ENCODE measurements at places on chromosomes 7 and 10.
A peak's percentile ranks its signal among the peaks of the same experiment; 100 is the strongest.

DNA sequence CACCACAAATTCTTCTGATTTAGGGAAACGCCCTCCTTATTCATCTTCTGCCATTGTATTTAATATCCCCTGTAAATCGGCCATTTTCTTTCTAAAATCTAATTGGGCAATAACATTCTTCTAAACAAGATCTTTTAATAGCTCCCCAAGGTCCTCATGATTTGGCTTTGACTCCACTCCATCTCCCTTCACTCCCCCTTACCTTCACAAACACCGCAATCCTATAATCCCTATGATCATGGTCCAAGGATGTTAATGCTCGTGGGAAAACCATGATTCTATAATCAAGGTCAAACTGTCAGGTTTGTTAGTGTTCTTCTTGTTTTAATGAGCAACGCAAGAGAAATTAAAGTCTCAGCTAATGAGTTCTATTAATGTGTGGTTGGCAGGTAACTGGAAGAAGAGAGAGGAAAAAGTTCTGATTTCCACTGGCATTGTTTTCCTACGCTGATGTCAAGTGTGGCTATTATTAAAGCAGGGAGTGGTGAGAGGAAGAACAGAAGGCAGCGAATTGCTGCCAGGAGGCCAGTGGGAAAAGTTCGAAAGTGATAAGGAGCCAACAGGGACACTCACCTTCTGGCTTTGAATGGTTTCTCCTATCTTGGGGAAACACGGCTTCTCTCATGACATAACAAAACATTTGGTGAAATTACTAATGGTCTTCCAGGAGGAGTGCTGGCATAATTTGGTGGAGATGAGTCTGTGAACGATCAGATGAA is 28.1 kb downstream of the LRRC72 start:
- DNase-seq = no peak

DNA sequence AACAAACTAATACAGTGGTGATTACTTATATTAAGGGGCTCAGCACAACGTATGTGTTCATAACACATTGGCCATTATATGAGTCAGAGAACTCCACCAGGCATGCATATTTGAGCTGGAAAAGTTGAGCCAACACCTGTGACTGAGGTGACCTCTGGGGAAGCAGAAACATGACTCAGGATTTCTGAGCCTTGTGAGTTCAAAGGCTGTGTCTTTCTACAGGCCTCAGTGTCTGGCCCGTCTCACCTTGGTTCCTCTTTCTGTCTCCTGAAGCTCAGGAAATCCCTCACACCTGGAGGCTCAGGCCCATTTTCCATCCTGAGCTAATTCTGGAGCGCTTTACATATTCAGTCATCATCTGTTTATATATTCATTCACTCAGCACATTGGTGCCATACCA is 230.9 kb upstream of the AGK start:
- DNase-seq = no peak

GRCh38 chr10:68959695-68960527 is 3.9 kb downstream of the DDX21 start:
- no peak for DNase-seq

- no peak for DNase-seq
Measured at GRCh38 chr10:6038071-6038631, 24.0 kb downstream of the IL2RA start.

DNA sequence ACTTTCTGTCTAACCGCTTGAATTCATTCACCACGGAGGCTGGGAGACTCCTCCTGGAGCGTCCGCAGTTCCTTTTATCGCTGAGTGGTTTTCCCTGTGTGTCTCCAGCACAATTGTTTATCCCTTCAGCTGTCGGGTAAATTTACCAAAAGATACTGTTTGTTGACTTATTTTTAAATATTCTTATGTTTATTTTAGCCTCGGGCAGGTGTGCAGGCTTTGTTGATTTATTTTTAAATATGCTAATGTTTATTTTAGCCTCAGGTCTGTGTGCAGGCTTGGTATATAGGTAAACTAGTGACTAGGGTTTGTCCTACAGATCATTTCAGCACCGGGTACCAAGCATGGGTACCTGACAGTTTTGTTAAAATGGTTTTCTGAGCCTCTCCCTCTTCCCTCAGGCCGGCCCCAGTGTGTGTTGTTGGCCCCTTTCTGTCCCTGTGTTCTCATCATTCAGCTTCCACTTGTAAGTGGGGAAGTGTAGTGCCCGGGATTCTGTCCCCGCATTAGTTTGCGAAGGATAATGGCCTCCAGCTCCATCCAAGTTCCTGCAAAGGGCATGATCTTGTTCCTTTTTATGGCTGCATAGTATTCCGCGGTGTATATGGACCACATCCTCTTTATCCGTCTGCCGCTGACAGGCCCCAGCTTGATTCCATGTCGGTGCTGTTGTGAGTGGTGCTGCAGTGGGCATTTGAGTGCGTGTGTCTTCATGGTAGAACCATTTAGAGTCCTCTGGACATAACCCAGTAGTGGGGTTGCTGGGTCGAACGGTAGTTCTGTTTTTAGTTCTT is 5.3 kb downstream of the GET4 start:
- no peak for DNase-seq

GRCh38 chr10:6083523-6084475 is 5.0 kb upstream of the RBM17 start:
- DNase-seq = no peak

DNA sequence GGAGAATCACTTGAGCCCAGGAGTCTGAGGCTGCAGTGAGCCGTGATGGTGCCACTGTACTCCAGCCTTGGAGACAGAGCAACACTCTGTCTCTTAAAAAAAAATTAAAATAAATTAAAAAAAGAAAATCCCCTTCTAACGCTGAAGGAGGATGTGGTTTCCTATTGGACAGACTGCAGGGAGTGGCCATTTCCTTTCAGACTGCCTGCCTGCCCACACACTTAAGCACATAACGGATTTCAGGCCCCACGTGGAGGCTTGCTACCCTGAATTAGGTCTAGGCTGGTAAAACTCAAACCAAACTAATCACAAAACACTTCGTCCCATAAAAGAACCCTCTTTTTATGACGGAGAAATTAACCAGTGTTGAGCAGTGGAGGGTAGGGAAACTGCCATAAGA is 34.0 kb downstream of the GATA3 start:
- no peak for DNase-seq

DNA sequence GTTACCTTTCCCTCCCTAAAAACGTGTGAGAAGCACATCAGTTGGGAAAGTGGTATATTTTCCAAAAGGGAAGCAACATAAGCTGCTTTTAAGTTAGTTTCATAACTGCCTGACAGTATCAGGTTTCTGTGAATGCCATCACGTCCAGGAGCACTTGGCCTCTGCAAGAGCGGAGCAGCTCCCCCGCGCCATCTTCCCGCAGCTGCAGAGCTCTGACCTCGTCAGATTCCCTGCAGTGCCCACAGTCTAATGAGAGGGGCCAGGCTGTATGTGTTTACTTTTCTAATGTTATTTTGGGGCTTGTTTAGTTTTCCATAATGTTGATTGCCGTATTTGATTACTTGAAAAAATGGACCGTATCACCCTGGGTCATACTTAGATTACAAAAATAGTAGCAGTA is 74.2 kb downstream of the MGMT start:
- no peak for DNase-seq

DNA sequence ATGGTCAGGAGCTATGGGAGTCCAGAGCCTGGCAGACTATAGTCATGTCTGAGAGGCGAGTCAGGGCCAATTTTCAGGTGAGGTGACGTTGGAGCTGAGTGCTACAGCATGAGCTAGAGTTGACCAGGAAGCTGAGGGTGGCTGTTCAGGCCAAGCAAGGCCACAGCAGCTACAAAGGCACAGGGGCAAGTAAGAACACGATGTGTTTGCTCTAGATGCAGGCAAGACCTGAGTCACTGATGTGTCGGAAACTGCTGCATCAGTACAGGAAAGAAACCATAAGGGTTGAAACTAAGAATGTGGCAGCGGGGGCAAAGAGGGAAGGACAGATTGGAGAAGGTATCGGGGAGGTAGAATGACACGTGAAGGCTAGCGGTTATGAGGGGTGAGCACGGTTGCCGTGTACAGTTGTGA is 11.8 kb upstream of the RRP12 start:
- DNase-seq = no peak

DNA sequence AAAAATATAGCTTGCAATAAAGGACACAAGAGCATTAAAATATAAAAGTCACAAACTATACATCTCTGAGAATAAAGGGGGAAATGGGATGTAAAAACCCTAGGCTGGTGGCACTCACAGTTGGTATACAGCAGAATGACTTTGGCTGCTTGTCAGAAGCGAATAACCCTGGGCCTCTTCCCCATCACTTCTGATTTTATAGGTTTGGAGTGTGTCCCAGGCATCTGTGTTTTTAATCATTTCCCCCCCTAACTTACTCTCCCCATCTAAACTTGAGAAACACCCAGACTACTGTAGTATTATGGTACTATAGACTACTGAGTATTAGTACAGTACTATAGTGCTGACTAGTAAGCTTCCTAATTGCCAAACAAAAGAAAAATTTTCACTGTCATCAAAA is 1.8 kb upstream of the RPA3 start:
- no peak for DNase-seq

DNA sequence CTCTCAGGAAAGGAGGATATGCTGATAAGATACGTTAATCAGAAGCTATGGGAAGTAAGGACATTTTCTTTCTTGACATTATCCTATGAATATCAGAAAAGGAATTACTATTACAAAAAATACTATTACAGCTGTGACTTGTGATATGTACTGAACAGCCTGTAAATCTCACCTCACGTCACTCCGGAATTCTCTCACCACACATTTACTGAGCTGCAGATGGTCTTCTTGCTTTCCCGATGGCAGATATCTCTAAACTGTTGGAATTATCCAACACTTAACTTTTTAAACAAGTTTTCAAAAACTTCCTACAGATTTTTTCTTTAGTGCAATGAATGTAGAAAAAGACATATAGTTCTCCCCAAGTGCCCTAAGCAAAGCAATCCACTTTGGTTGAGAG is 313.4 kb downstream of the GPR37 start:
- no peak for DNase-seq

DNA sequence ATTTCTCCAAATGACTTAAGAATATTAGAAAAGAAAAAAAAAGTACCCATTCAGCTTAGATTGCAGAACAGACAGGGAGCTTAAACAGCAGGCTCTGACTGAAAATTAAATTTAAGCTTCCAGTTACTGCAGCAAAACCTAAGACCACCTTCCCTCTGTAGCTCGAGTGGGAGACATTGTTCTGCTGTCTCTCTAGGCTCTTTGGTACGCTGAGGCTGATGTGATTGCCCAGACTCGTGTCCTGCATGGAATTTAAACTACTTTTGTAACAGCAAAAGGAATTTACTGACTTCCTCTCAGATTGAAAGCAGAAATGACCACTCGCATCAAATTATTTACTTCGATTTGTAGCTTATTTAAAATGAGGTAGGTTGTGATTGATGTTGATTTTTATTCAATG is 124.6 kb downstream of the LRRTM3 start:
- no peak for DNase-seq

DNA sequence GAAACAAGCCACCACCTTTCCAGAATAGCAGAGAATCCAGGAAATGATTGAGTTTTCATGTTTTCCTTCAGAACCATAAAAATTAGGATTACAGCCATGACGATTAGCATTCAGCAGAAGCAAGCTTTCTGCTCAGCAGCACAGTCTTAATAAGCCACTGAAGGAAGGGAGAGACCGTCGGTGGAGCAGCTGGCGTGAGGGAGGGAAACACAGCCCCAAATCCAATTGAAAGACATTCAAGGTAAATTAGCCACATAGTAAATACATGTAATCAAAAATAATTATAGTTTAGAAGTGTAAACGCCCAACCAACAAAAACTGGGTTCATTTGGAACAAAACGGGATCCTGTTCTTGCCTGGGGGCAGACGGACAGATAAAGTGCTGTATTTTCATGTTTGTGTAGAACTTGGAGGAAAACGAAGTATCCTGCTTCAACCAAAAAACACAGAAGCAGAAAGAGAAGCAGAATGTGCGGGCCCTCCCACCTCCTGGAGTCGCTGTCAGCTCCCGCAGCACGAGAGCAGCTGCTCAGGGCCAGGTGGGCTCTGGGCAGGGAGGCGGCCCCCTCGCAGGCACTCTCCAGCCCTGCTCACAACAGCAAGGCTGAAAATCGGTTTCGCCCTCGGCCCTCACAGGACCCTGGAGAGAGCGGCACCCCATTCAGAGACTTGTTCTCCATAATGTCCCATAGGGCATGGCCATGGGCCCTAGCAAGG is 84.9 kb downstream of the TCERG1L start:
- peak; percentile 19 for DNase-seq

GRCh38 chr7:81013083-81013817 is 94.4 kb upstream of the SEMA3C start:
- no peak for DNase-seq

- no peak for DNase-seq
Measured at GRCh38 chr10:12617191-12618175, 268.1 kb downstream of the CAMK1D start.

DNA sequence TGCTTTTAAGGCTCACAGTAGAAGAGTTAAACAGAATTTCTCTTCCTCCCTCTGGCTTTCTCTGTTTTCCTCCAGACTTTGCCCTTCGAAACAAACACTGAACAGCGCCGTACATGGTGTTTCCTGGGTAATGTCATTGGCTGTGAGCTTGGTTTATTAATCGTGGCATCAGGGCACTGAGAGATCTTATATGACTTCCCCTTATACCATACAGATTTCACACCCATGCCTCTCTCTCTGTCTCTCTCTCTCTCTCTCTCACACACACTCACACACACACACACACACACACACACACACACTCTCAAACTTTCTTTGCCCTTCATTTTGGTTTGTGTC is 195.5 kb downstream of the CREB5 start:
- DNase-seq = no peak

DNA sequence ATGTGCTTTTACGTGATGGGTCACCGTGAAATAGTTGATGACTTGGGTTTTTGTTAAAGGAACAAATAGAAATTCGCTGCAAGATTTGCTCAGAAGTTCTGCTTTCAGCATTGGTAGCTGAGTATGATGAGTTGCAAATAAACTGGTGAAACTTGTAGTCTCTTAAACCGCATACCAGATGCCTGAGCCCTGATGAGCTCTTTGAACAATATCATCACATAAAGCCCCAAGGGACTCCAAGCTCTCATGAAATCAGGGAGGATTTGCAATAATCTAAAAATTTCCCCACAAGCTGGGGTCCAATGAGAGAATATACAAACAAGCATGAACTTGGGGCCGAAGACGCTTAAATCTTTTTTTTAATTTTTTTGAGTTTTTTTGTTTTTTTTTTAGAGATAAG is 312.4 kb downstream of the CALN1 start:
- DNase-seq = no peak

- no peak for DNase-seq
Measured at GRCh38 chr7:153444641-153445040, 607.6 kb upstream of the DPP6 start.

GRCh38 chr10:3592424-3592823 is 192.6 kb downstream of the KLF6 start:
- no peak for DNase-seq

- DNase-seq = no peak
Measured at GRCh38 chr7:91847231-91847630, 33.3 kb downstream of the MTERF1 start.

GRCh38 chr10:63633677-63634487 is 112.7 kb downstream of the REEP3 start:
- DNase-seq = no peak

DNA sequence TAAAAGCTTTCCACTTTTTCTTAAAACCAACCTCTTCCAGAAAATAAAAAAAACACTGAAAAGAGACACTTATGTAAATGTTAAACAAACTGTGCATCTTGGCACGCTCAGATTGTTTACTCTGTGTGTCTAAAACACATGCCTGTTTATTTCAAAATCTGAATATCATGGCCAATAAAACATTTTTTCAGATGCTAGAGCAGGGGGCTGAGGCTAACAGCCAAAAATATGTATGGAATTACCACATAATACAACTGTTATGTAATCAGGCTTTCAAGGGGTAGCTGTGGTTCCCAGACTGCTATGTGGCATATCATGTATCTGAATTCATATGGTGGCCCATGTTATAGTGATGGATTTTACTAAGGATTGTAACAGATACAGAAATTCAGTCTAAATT is 130.4 kb downstream of the HIBADH start:
- DNase-seq = no peak
